ENCODE measurements at places on chromosomes 2 and 18.

- no peak for DNase-seq
These were observed 298.8 kb upstream of the FANCL start for GRCh38 chr2:58539973-58540372.

GRCh38 chr2:75516378-75517360, 44.1 kb downstream of the EVA1A start:
- DNase-seq, result no peak

DNA sequence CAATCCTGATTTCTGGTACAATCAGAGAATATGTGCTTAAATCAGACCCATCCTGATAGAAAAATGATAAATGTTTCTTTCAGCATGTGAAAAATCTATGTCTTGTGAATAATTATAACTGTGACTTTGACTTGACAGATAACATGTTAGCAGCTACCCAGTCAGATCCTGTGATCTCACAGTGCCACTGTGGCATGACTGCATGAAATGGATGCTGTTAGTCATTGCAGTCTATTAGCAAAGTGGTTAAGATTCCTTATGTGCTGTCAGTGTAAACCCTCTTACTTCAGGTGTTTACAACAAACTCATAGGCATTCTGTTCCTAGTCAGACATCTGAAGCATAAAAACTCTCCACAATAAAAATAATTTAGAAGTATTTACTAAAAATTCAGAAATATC, 244.6 kb upstream of the RND3 start:
- no peak for DNase-seq

DNA sequence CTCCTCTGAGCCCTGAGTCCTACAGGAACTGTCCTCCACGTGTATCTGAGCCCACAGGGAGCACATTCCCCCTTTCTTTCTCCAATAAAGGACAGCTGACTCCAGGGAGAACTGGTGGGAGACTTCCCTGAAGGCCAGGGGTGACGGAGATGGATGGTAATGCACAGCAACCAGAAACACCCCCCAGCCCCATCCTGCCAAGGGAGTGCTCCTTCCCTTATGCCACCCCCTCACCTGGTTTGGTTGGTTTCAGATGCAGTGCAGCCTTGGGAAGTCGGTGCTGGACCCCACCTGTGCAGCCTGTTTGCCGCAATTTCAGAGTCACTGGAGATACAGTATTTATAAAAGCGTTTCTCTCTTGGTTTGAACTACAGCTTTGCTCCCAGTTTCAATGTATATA, 24.0 kb downstream of the GPR55 start:
- no peak for DNase-seq

DNA sequence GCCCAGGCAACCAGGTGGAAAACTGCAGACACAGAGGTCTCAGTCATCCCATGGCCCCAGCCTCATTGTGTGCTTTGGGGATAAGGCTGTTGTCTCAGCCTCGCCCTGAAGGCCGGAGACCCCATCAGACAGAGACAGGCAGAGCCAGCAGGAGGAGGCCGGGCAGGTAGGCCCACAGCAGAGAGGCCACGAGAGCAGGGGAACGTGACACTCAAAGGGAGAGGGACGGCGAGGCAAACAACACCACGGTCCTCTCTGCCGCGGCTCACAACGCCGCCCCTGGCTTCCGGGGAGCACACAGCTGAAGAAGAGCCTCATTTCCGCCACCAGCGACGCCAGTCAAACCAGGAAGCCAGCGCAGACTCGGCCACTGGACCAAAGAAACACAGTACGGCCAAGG, 103.3 kb downstream of the ZNF516 start:
- DNase-seq, result no peak

- DNase-seq, result no peak
These were observed 167.3 kb downstream of the ASXL3 start for GRCh38 chr18:33745151-33745795.

GRCh38 chr2:148124271-148124670, 103.4 kb downstream of the MBD5 start:
- no peak for DNase-seq

GRCh38 chr2:98607741-98608115, 584 bp downstream of the COA5 start:
- no peak for DNase-seq

- DNase-seq, result no peak
These were observed 155.9 kb downstream of the WDPCP start for GRCh38 chr2:63432373-63432772.

- DNase-seq, result no peak
These were observed 222.1 kb downstream of the ANKRD30B start for GRCh38 chr18:14970027-14970426.

DNA sequence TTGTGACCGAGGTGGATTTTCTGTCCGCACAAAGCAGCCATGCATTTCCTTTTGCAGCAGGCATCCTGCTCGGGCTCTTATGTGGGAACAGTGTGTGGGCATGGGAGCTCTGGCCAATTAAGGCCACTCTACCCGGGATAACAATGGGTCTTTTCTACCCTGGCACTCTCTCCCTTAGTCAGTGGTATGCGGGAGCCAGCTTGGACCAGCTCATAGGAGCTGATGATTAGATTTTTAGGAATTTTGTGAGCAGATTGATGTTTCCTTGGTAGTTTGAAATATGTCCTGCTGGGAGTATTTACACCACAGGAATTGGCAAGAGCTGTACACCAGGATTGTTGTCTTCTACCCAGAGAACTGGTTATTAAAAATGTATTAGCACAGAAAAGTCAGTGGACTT, 89.3 kb downstream of the SPP2 start:
- DNase-seq, result no peak

DNA sequence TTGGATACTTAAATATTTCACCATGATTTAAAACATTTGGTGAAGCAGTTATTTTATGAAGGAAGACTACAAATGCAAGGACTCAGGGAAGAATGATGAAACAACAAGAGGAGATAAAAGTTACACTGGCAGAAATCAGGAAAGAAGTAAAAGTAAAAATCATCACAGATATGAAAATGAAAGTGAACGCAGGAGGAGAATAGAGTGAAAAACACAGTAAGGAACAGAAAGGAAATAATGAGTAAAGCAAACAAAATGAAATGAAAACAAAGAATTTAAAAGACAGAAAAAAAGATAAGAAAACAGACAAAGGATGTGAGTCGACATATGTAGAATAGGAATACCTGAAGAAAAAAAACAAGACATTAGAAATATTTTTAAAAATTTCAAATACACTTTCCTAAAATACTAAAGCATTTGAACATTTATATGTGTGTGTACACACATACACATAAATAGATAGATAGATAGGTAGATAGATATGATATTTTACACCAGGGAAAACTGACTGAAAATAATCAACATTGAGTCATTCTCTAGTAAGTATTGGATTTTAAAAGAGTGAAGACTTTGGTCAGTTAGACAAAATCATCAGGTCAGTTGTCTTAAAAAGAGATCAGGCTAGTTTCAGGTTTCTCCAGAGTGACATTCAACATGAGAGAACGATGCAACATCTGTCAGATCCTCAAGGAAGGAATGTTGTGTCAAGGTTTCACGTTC, 12.1 kb upstream of the KDSR start:
- no peak for DNase-seq

- no peak for DNase-seq
These were observed 266.6 kb upstream of the ID2 start for GRCh38 chr2:8414946-8415879.

DNA sequence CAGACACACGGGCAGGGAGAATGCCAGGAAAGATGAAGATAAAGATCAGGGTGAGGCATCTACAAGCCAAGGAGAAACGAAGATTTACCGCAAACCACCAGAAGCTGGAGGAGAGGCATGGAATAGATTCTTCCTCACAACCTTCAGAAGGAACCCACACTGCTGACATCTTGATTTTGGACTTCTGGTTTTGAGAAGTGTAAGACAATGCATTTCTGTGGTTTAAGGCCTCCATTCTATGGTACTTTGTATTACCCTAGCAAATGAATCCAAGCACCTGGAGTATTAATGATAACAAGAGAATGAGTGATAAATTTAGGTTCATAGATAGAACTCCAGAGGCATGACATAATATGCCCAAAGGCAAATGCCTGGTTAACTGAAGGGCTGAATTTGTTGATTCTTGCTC, 11.8 kb upstream of the FN1 start:
- DNase-seq, result no peak

- DNase-seq, result no peak
These were observed 5.4 kb upstream of the PUM2 start for GRCh38 chr2:20356042-20356441.

- no peak for DNase-seq
These were observed 22.4 kb downstream of the HRH4 start for GRCh38 chr18:24482821-24483220.
